Immature natural killer cell (primary cell): ENCODE measurements at places on chromosomes 1 and 21. TPM values are rescaled to one million over a fixed set of nuclear protein-coding genes. Genes with fewer than 3 reads are reported as not detected.

Gene VWA5B1
- not detected for polyA plus RNA-seq

Gene PLA2G2D
- polyA plus RNA-seq, result not detected

Gene SIM2
- not detected for polyA plus RNA-seq

Gene SIK1
- not detected for polyA plus RNA-seq

Gene ARHGAP30
- 98.0 TPM for polyA plus RNA-seq

- DNase-seq, result no peak
Observed at GRCh38 chr1:25750923-25751605, 48.9 kb upstream of the SELENON start.

GRCh38 chr1:8193840-8194406, 124.0 kb upstream of the SLC45A1 start:
- DNase-seq, result no peak

GRCh38 chr1:213041443-213041842, 9.6 kb upstream of the RPS6KC1 start:
- DNase-seq, result no peak

DNA sequence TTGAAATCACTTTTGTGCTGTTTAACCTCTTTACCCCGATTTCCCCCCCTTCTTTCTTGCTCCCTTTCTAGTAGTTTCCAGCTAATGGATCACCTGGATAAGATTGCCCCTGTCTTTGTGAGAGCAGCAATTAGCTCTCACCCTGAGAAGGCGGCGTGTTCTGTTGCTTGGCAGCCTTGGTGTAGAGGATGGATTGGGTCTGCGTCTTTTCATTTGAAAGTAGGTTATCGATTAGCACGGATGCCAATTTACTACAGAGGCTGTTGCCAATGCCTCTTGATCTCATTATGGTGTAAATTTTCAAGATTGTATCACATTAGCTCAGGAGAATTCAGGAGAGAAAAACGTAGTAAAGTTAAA, 26.4 kb downstream of the KIF26B start:
- no peak for DNase-seq

DNA sequence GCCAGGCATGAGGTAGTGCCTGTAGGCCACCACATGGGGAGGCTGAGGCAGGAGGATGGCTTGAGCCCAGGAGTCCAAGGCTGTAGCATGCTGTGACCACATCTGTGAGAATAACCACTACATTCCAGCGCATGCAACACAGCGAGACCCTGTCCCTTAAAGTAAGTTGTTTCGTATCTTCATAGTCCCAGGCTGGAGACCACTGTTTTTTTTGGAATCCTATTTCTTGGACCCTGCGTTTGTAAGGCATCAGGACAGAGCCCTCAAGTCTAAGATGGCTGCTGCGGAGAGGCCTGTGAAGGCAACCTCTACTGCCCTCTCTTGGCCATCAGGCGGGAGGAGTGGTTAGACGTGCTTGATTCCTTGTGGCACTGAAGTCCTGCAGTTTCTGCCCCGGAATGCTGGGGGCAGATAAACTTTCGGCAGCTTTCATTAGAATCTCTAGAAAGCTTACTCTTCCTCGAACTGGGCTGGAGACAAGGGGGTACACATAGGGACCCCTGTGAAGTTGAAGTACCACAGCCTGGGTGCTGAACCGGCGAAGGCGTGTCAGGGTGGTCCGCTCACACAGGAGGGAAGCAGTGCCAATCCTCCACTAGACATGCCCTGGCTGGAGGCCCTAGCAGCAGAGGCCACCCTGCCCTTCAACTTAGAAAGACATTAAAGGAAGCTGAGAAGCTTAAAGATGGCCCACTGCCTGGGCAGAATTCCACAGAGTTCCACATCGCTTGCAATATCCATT, 36.6 kb downstream of the RABIF start:
- DNase-seq, result peak; percentile 21

GRCh38 chr21:26752849-26753248, 92.4 kb downstream of the ADAMTS1 start:
- DNase-seq, result no peak

GRCh38 chr1:245770156-245770555, 615.4 kb downstream of the KIF26B start:
- no peak for DNase-seq

DNA sequence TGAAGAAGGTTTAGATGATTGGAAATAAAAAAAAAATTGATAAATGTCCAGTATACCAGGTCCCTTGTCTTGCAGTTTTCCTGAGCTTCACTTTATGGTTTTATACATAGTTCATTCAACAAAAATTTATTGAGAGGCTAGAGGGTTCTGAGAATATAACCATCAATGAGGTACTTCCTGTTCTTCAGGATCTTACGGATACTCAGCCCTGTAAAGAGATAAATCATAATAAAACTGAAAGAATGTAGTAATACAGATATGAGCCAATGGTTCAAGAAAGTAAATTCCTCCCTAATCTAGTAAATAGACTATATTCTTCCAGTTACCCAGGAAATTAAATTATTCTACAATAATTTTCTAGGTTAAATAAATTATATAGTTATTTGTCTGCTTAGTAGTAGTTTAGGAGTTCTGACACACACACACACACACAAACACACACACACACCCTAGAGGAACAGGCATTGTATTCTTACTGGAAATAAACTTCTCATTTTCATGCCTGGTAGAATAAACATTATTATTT, 70.4 kb upstream of the HMCN1 start:
- no peak for DNase-seq

- DNase-seq, result no peak
Observed at GRCh38 chr1:240122639-240123613, 31.2 kb downstream of the FMN2 start.

GRCh38 chr1:1119272-1119890, 3.5 kb upstream of the C1orf159 start:
- no peak for DNase-seq

- DNase-seq, result no peak
Observed at GRCh38 chr1:201508809-201509208, 1.9 kb upstream of the CSRP1 start.
